PC-3 (cell line): ENCODE measurements at places on chromosomes 2 and 18.

GRCh38 chr2:46942891-46943626 is 27.5 kb upstream of the MCFD2 start:
- DNase-seq: no peak

GRCh38 chr2:38108907-38109731 is 33.2 kb upstream of the CYP1B1 start:
- DNase-seq: no peak

GRCh38 chr18:9673296-9674251 is 34.5 kb upstream of the RAB31 start:
- peak; percentile 94 for DNase-seq

DNA sequence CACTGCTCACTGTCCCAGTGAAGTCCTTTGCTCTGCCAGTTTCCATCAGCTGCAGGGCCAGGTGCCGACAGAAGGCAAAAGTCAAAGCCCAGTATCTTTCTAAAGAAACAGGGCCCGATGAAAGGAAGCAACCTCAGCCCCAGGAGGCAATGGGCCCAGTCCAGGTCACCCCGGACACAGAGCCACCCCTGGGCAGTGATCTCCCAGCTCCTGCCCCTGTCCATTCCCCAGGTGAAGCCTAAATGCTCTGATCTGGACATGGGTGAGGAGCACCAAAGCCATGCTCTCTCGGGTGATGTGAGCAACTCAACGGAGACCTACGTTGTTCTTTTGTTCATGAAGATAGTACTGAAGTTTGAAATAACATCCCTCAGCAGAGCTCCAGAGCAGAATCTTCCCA is 61.6 kb downstream of the HDAC4 start:
- no peak for DNase-seq
